ENCODE measurements at places on chromosomes 1 and 21.
A peak's percentile ranks its signal among the peaks of the same experiment; 100 is the strongest.

GRCh38 chr1:216034506-216034905 lies 388.7 kb downstream of the USH2A start:
- no peak for DNase-seq

DNA sequence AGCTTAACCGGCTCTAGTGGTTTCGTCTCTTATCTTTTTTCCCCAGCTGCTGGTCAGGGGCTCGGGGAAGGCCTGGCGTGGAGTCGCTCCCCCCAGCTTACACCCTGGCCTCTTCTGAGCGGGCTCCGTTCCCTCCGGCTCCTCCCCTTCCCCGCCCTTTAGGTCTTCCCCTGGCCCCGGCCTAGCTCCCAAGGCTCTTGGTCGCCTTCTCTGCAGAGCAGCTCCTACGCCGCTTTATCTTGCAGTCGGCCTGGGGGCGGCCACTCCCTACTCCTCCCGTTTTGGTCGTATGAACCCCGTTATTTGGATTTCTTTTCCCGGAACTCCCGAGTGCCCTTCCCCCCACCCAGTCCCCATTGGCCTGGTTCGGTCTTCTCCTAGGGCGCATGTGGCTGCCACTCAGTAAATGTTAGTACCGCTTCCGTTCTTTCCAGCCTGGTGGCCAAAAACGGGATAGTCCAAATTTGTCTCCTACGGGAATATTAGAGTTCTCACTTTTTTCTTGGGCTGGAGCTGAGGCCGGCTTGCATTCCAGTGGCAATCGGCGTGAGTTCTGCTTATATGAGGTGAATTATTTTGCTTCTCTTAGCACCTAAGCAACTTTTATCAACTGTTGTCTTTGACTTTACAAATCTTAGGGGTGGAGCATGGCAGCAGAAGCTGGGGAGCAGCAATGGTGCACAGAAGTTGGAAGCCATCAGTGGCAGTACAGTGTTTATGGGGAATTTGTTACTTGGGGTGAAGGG lies 467 bp downstream of the THRAP3 start:
- no peak for DNase-seq

DNA sequence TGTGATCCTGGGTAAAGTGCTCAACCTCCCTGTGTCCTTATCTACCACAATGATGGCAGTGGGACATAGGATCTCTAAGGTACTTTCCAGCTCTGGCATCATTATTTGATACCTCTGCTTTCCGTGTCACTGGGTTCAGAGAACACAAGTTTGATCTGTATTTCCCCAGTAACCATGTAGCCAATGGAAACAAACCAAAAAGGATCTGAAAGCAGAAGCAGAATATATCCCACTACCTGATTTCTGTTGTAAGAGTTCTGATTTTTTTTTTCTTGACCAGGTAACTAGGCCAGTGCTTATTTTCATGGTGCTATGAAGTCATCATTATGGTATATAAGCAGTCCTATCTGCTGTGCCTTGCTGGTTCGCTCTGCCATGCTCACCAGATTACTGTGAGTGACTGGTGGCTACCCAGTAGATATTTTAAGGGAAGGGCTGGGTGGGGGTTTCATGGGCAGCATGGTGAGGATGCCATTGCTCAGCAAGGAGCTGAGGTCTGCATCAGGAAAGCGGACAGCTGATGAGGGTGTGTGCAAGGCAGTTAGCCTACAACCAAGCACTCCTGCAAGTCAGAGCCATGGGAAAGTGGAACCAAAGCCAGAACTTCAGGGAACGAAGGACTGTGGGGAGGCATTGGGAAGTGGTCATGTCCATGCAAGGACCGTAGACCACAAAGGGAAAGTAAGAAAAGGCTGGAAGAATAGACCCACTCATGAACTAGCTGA lies 104.9 kb upstream of the EDEM3 start:
- no peak for DNase-seq

GRCh38 chr1:2045468-2046173 lies 4.6 kb upstream of the PRKCZ start:
- DNase-seq = no peak

DNA sequence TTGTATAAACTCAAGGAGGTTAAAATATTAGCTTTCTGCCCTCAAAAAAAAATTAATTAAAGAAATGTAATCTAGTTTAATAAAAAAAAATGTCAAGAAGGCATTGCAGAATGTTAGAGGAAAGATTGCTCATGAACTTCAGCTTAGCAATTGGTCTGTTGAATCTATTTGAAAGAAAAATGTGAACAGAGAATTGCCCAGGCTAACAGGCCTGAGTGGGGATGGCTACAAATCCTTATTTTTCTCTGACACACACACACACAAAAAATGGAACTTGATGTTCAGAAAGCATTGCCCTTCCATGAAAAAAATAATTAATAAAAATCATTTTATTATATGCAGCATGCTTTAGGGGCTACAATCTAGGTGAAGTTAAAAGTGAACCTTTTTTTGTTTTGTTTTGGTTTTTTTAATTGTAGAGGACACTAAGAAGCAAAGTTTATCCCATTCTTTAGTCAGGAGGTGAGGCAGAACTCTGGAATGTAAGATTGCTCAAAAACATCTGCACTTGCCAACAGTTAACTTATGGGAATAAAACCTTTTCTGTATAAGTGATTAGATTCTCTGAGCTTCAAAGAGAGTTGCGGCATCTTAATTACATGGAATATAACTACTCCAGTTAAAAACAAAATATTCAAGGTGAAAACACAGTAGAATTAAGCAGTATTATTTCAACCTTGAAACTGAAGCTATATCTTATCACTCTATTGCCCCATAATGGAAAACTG lies 658.5 kb upstream of the ADGRL2 start:
- no peak for DNase-seq

- no peak for DNase-seq
These were observed 20.2 kb upstream of the ROR1 start for GRCh38 chr1:63753591-63753990.

DNA sequence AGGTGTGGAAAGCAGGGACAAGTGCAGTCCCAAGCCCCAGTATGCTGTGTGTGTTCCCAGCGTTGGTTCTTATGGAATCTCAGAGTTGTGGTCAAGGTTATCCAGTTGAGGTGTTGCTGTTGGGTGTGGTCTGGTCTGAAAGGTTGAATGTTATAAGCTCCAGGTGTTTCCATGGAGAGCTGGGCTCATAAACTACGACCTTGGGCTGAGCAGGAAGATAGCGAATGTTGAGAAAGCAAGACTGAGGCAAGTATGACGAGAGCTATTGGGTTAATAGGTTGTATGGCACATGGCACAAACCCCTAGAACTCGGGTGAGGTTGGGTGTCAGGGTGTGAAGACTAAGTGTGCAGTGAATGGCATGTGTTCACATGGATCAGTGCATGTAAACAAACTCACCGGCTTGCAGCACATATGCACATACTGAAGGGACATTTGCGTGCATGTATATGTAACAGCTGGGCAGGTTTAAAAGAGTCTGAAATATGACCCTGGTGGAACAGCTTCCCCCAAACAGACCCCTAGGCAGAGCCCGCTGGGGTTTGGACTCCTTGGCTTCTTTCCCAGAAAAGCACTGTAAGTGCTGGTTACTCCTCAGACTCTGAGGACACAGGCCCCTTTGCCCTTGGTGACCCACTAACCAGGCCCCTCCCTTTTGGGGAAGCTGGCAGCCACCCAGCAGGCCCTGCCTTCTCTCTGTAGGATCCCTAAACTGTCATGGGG lies 117.5 kb downstream of the NAV1 start:
- no peak for DNase-seq

GRCh38 chr1:7087888-7088287 lies 302.6 kb downstream of the CAMTA1 start:
- DNase-seq = no peak

GRCh38 chr1:203048086-203048485 lies 21.8 kb downstream of the PPFIA4 start:
- no peak for DNase-seq

DNA sequence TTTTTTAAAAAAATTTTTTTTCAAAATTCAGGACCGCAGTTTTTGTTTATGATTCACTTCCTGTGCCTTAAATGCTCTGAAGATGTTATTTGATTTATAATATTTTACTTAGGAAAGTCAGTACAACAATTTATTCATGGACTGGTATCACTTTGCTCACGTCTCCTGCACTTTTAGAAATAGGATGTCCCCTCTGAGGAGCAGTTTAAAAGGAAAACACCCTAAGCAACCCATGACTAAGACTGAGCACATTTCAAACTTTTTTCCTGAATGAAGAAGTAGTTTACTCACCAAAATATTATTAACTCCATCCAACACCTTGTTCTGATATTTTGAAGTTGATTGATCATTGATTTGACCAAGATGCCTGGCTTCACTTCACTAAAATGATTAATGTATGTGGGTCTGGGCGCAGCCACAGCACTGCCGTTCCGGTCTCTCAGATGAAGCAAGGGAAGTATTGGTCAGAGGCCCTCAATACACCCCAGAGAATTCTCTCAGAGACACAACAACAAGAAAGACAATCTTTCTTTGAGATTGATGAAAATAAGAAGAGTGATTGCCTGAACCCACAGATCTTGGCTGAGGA lies 223.9 kb downstream of the TGFB2 start:
- no peak for DNase-seq

GRCh38 chr1:223209293-223209898 lies 66.3 kb upstream of the TLR5 start:
- DNase-seq = no peak

DNA sequence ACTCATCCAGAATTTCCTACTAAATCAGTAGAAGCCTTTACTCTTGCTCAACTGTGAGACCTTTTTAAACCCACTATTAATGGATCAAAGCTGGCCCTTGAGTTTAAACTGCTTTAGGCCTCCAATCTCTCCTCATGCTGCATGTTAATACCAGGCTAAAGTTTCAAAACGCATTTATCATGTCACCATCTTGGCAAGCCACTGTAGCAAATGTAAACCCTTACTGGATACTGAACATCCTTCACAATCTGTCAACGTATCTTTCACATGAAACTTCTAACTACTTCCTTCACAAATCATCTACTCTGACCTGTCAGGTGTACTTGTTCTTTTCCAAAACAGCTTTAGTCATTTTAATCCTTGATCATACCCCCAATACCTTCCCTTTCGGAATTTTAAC lies 3.0 kb downstream of the PAXBP1 start:
- DNase-seq = no peak

GRCh38 chr1:224894915-224895314 lies 34.6 kb upstream of the DNAH14 start:
- no peak for DNase-seq

DNA sequence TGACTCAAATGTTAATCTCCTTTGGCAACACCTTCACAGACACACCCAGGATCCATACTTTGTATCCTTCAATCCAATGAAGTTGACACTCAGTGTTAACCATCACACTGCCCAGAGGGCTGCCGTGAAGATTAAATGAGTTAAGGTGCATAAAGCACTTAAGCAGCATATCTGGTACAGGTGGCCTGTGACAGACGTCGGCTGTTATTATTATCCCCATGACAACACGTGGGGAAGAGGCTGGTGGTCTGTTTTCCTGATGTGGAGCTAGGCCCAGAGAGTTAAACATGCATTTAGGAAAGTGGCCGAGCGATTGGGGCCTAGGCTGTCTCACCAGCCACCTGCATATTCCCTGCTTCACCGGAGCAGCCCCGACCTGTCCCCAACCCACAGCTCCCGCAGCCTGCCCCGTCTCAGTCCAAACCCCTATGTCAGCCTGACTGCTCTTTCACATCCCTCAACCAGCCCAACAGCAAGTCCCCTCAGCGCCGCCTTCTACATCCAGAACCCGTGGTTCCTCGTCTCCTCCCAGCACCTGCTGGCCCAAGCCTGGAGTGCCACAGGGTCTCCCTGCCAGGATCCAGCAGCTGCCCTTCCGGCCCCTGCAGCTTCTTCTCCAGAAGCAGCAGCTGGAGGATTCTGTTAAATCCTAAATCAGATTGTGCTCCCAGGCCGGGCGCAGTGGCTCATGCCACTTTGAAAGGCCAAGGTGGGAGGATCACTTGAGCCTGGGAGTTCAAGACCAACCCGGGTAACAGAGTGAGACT lies 77.9 kb downstream of the FBXO2 start:
- no peak for DNase-seq

- peak; percentile 59 for DNase-seq
These were observed 36.7 kb downstream of the CAPN2 start for GRCh38 chr1:223748773-223749733.

DNA sequence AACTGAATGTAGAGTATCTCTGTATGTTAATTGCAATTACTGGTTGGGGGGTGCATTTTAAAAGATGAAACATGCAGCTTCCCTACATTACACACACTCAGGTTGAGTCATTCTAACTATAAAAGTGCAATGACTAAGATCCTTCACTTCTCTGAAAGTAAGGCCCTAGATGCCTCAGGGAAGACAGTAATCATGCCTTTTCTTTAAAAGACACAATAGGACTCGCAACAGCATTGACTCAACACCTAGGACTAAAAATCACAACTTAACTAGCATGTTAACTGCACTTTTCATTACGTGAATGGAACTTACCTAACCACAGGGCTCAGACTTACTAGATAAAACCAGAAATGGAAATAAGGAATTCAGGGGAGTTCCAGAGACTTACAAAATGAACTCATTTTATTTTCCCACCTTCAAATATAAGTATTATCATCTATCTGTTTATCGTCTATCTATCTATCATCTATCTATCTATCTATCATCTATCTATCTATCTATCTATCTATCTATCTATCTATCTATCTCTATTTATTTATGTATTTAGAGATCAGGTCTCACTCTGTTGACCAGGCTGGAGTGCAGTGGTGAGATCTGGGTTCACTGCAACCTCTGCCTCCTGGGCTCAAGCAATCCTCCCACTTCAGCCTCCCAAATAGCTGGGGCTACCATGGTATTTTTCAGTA lies 47.8 kb downstream of the CHML start:
- no peak for DNase-seq

GRCh38 chr21:31795992-31796391 lies 64.1 kb upstream of the SCAF4 start:
- DNase-seq = no peak

GRCh38 chr1:89698624-89699023 lies 65.7 kb downstream of the LRRC8C start:
- DNase-seq = no peak

DNA sequence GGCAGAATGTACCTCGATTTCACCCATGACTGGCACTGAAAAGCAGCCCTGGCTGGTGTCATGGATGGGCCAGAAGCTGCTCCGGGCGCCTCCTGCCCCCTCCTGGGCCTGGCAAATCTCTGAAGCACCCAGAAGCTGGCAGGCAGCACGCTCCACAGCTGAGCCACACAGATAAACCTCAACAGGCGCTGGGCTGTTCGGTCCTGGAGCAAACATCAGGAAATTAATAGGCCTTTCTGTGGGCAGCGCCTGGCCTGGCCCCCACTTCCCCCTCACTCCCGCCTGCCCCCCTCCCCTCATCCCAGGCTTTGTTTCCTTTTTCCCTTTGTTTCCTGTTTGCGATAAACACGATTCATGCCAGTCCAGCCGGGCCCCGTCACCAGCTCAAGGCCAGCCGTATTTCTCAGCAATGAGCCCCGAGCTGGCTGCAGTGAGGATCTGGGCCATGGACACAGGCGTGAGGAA lies 20.1 kb upstream of the DISP3 start:
- DNase-seq = no peak

DNA sequence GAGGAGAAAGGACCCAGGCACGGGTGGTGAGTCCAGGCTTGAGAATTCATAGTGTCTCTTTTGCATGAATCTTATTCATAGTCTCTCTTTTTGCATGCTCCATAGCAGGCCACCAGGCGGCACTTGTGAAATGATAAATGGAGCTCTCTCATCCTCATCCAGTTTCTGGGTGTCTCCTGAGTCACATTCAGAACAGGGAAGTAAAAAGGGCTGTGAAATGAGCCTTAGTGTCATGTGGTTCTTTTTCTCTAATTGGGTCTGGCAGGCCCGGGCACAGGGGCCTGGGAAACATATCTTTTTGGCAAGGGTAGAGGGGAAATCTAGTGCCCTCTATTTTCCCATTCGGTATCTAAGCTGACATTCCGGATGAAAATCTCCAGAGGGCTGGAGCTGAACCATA lies 19.1 kb upstream of the NCF2 start:
- no peak for DNase-seq

- no peak for DNase-seq
These were observed 3.4 kb upstream of the CHI3L1 start for GRCh38 chr1:203189951-203190352.
